ENCODE measurements at places on chromosomes 16 and 17.

- peak; percentile 96 for DNase-seq
Observed at GRCh38 chr17:27805520-27806146, 5.3 kb upstream of the NOS2 start.

DNA sequence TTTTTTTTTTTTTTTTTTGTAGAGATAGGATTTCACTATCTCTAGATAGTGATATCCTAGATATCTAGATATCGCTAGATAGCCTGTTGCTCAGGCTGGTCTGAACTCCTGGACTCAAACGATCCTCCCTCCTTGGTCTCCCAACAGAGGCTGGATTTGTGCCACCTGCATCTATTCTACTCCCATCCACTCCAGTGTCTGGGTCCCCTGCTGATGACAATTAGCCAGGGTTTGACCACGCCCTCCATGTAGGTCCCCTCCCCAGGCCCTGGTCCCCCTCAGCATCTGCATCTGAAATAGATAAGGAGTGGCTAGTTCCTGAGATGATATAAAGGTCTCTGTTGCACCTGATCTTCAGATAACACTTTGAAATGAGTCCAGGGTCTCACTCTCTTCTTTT is 2.2 kb downstream of the ZNF688 start:
- no peak for DNase-seq

DNA sequence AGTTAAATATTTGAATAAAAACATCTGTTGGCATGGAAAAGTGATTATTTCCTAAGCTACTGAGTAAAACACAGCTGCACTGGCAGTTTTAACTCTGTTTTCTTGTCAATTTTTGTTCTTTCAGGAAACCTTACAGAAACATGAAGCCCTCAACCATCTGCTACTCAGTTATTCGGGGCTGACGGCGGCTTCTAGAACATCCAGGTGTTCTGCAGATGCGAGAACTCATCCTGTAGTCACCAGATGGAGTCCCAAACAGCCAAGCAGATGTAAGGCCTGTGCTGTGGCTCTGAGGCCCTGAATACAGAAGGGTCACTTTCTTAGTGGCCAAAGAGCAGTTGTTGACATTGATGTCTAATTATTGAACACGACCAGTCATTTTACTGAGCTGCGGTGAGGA is 15.5 kb downstream of the ARSG start:
- DNase-seq, result peak; percentile 19

GRCh38 chr17:82863941-82864712 is 24.3 kb upstream of the ZNF750 start:
- DNase-seq, result no peak

Measured in eye (tissue), 1 donor.